Right ventricle myocardium inferior (tissue), 1 donor: ENCODE measurements at places on chromosomes 4 and X.

DNA sequence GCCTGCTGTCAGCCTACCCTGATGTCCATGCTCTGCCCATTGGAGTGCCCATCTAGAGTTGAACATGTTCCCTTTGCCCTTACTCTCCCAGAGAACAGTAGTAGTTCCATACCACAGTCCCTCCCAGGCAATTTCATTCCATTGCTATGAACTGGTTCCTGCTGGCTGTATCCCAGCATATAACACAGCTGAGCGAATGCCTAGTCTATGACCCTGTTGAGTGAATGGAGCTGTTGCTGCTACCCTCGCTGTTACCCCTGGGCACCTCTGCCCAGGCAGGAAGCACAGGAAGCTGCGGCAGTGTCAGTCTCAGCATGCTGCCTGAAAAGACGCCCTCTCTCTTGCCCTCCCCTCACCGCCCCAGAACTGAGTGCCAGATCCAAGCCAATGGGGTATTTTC, 73.3 kb downstream of the SOX3 start:
- no peak for DNase-seq

DNA sequence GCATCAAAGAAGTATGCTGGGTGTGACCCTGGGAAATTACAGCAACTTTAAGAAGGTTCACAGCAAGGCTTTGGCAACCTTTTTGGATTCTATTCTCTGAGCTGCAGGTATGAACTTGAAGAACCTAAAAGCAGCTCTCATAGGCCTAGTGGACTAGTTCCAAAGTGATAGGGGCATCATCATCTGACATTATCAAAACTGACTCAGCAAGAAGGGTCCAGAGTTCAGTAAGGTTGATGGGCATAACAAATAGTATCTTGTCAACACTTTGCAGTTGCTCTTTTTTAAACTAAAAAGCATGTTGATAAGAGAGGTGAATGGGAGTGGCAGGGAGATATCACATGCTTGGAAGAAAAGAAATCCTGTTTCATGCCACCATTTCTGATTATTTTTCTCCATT, 249.3 kb downstream of the ZNF674 start:
- no peak for DNase-seq

DNA sequence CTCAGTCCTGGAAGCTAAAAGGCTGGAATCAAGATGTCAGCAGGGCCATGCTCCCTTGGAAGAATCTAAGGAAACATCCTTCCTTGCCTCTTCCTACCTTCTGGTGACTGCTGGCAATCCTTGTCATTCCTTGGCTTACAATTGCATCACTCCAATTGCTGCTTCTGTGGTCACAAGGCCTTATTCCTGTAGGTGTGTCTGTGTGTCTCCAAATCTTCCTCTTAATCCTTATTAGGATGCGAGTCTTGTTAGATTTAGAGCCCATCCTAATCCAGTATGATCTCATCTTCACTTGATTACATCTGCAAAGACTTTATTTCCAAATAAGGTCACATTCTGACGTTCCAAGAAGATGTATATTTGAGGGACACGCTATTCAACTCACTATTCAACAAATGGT, 52.2 kb downstream of the SMIM20 start:
- DNase-seq = no peak

GRCh38 chr4:38559374-38559773, 104.6 kb upstream of the KLF3 start:
- no peak for DNase-seq

DNA sequence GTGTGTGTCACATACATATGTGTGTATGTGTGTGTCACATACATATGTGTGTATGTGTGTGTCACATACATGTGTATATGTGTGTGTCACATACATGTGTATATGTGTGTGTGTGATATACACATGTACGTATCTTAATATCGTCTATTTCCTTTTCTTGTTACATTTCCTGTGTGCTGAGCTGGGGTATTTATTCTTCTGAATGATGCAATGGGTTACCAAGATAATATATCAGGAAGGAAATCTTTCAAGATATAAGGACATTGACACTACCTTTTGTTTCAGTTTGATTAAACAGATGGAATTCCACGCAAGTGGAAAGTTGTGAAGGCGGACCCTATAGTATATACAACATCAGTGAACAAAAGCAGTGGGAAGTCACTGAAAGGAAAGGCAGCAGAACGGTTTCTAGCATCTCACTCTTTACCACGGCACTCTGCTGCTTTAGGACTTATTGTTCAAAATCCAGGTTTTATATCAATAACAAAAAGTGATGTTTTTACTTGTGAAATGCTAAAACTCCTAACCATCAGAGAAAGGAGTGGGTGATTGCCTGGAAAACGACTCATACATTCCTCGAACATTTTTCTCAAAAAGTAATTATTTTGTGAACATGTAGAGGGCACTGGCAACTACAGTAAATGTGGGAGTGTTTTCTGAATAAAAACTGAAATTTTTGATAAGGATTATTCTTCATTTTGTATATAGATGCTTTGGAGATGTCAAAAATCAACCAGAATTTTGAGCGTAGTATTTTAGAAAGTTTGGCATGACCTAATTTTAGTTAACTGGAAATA, 43.1 kb upstream of the IL21 start:
- DNase-seq = no peak

DNA sequence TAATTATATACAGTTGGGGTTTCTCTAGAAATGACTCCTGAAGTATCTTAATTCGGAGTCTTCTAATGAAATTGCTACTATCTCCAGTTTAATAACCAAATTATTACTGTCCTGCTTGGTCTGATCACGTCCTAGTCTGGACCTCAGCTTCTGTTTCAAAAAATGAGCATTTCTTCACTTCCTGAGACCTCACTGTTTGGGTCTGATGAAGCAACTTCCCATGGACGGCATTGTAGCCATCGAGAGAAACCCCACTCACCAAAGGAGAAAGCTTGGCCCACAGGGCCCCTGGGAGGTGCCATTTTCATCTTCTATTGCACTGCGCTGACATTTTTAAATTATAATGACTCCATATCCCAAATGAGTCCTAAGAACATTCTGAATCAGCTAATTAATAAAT, 178.0 kb downstream of the MGST2 start:
- DNase-seq = no peak

DNA sequence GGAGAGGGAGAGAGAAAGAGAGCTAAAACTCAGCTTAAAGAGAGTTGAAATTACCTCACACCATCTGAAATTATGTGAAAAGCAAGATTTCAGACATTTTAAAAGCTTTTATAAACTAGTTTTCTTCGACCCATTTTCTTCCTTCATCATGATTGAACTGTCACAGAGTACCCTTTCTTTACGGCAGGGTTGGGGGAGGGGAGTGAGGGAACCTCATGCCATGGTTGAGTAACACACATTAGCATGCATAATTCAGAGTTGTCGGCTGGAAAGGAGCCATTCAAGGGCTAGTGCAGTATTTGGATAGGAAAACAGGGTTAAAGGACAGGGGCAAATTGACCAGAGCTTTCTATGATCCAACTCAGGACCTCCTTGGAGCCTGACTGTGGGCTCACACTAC, 46.2 kb downstream of the PCDH19 start:
- no peak for DNase-seq

DNA sequence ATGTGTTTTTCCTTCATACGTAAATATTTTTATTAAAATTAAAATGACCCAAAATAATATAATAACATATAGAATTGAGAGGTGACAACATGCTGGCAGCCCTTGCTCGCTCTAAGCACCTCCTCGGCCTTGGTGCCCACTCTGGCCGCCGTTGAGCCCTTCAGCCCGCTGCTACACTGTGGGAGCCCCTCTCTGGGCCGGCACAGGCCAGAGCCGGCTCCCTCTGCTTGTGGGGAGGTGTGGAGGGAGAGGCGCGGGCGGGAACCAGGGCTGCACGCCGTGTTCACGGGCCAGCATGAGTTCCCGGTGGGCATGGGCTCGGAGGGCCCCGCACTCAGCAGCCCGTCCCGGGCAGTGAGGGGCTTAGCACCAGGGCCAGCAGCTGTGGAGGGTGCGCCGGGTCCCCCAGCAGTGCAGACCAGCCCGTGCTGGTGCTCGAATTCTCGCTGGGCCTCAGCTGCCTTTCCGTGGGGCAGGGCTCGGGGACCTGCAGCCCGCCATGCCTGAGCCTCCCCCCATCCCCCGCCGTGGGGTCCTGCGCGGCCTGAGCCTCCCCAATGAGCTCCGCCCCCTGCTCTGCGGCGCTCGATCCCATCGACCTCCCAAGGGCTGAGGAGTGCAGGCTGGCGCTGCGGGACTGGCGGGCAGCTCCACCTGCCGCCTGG, 222.3 kb downstream of the PTTG2 start:
- DNase-seq = no peak

DNA sequence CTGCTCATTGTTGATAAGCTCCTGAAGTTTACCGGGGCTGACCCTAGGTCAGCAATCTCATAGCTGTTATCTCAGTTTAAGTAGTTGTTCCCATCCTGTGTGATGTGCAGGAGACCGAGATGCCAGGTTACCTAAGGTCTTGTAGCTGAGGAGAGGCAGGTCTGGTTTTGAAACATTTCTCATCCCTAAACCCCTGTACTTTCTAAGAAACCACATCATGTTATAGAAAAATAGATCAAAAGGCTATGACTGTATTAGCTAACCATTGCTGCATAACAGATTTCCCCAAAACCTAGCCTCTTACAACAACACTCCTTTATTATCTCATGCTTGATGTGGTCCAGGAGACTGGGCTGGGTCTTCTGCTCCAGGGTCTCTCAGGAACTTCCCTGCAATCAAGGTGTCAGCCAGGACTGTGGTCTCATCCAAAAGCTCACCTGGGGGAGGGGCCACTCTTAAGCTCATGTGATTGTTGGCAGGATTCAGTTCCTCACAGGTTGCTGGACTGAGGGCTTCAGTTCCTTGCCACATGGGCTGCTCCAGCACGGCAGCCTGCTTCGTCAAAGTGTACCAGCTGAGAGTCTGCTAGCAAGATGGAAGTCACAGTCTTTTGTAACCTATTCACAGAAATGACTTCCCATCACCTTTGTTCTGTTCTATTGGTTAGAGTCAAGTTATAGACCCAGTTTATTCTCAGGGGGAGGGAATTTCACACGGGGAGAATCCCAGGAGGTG, 60.9 kb upstream of the CLCN4 start:
- DNase-seq = no peak
